ENCODE measurements at places on chromosomes 1 and 21.

GRCh38 chr21:41923631-41924367, 30.0 kb downstream of the C2CD2 start:
- DNase-seq = no peak

- no peak for DNase-seq
Observed at GRCh38 chr1:79150576-79150975, 144.0 kb upstream of the ADGRL4 start.

DNA sequence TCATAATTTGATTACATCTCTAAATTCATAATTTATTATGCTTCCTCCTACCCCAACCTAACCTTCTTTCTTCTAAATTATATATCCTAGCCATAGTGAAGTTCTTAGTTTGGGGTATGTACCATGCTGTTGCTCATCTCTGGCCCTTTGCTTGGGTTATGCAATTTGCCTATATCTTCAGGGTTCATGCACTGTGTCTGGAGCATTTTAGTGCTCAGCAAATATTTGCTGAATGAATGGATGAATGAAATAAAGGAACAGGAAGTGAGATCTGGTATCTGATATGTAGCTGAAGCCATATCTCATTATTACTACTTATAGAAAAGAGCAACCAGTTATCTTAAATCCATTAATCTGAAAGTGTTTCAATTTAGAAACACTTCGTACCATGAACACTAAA, 137.6 kb downstream of the GPATCH2 start:
- DNase-seq = no peak

DNA sequence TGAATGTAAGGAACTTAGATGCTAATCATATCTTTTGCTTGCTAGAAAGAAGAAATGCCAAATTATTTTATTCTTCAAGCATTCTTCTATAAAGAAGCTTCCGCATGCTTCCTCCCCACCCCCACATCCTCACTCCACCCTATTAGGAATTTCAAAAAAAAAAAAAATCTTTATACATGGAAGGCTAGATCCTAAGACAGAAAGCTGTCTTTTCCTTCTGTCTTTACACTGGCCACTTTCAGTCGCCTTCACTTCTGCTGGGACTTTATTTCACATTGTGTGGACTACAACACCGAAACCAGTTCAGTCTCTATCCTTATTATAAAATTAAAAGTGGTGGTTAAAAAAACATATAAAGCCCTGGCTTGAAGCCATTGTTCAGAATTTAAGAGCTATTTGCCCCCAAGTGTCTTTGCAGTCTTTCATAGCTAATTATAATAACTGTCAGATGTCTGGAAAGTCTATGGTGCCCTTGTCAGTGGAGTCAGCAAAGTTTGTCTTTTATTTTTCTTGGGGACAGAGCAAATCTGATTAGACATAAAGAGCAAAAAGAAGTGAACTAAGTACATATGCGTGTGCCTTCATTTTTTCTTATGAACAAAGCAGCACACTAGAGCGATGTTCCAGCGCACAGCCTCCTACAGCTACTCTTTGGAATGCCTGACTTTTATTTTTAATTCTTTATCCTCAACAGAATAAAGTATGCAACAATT, 297.7 kb downstream of the PTPRC start:
- no peak for DNase-seq

GRCh38 chr1:218772575-218772974, 401.1 kb upstream of the LYPLAL1 start:
- no peak for DNase-seq

DNA sequence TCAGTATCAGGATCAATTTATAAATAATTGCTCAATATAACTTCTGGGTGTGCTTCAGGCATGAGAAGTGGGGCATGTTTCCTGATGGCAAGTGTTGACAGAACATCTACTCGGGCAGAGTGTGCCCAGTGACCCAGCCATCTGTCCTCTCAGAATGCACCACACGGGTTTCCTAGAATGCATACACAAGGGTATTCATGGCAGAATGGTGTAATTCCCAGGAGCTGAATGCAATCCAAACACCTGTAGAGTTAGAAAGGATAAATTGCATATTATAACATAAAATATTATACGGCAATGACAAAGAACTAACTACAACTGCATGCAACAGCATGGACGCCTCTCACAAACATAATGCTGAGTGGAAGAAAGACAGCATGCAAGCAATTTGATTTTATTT, 391.9 kb downstream of the SIPA1L2 start:
- no peak for DNase-seq

- no peak for DNase-seq
Observed at GRCh38 chr1:31978843-31979400, 34.7 kb upstream of the KHDRBS1 start.

GRCh38 chr1:29690156-29690555, 453.8 kb downstream of the PTPRU start:
- DNase-seq = no peak

- no peak for DNase-seq
Observed at GRCh38 chr1:96682056-96682455, 39.5 kb upstream of the PTBP2 start.

DNA sequence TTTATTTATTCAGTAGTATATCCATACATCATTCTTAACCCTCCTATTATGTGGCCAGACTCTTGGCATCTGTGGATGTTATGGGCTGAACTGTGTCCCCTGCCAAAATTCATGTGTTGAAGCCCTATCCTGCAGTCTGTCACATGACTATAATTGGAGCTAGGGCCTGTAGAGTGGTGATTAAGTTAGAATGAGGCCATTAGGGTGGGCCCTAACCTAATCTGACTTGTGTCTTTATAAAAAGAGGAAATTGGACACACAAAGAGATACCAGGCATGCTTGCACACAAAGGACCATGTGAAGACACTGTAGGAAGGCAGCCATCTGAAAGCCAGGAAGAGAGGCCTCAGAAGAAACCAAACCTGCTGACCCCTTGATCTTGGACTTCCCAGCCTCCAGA, 6.6 kb downstream of the ZMYND12 start:
- no peak for DNase-seq

GRCh38 chr1:245873068-245873467, 634.0 kb downstream of the SMYD3 start:
- DNase-seq = no peak
